ENCODE measurements at places on chromosomes 16 and 17.

DNA sequence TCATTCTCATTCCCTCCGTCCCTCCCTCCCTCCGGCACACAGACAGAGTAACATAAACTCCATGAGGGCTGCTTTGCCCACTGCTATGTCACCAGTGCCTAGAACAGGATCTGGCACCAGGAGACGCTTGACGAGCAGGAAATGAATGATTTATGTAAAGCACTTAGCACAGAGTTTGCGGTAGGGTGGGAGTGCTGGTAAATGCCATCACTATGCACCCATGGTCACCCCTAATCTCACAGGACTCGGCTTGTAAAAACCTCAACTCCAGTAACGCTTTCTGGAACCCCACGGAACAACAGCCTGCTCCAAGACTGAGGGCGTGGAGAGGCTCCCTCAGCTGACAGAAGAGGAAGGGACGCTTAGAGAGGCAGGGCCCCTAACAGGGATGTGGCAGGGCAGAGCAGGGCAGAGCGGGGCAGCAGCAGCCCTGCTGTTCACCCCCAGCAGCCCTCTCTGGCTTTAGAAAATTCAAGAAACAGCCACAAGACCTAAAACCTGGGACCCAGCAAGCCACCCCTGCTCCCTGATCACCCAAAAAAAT lies 156.9 kb downstream of the C16orf78 start:
- no peaks in the 10 kb centered on the region for H3K4me1 ChIP-seq
- no peaks in the 10 kb centered on the region for H3K36me3 ChIP-seq
- no peak overlapping the region for H3K27ac ChIP-seq
- DNase-seq: no peak

GRCh38 chr17:53896047-53896446 lies 73.3 kb downstream of the KIF2B start:
- H3K27me3 ChIP-seq: no peaks in the 10 kb centered on the region
- H3K4me1 ChIP-seq: no peaks in the 10 kb centered on the region
- no peak for DNase-seq
- no peak overlapping the region for H3K4me3 ChIP-seq

DNA sequence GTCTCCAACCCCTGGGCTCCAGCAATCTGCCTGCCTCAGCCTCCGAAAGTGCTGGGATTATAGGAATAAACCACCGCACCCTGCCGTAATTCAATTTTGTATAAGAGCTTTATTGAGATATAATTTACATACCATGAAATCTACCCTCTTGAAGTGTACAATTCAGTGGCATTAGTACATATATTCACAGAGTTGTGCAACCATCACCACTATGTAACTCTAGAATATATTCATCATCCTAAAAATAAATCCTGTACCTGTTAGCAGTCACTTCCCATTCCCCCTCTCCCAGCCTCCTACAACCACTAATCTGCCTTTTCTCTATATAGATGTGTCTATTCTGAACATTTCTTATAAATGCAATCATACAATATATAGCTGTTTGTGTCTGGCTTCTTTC lies 26.1 kb downstream of the TOM1L2 start:
- H3K36me3 ChIP-seq: peaks cover 11% of the 10 kb centered on the region
- no peak overlapping the region for H3K4me3 ChIP-seq
- DNase-seq: no peak
- 0 out of 2 replicates have a peak overlapping the region, but pooled peaks have one; percentile 17 for H3K27ac ChIP-seq
- peaks cover 98% of the 10 kb centered on the region for H3K4me1 ChIP-seq

GRCh38 chr17:31291820-31292219 lies 5.2 kb downstream of the OMG start:
- DNase-seq: no peak
- H3K4me3 ChIP-seq: no peak overlapping the region
- peaks cover 27% of the 10 kb centered on the region for H3K36me3 ChIP-seq
- peaks cover 5% of the 10 kb centered on the region for H3K27me3 ChIP-seq
- H3K4me1 ChIP-seq: peaks cover 29% of the 10 kb centered on the region
- H3K27ac ChIP-seq: no peak overlapping the region

DNA sequence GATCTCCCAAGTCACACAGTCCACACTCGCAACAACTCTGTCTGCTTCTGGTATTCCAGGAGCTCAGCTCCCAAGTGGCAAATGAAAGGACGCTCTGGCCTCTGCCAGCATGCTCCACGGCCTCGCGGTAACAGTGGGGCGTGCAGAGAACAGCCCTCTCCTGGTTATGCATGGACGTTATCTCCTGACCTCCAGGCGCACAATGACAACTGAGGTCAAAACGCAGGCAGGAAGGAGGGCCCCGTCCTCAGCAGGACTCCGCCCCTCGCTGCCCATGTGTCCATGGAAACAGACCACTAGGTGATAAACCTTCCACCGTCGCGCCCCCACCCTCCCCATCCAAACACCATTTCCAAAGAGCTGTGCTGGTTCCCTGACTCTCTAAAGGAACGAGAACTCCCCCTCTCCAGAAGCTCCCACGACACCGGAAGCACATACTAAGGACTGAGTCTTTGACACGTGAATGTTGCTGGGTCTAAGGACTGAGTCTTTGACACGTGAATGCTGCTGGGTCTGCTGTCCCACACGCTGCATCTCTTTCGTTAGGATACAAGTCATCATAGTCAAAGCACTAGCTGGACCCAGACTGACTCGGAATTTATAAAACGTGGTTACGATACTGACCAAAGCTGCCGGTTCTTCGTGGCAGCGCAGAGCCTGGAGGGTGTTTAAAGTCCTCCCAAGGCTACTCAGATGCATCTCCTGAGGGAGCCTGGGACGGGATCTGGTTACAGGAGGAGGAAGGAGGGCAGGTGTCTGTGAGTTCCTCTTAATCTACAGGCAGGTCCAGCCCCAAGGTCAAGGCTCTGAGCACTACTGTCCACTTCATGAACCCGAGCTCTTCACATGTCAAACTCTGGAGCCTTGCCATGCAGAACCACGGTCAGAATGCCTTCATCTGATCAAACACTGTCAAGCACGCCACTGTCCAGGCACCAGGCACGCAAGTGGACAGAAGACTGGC lies 43.9 kb downstream of the KLHDC4 start:
- DNase-seq: no peak
- no peaks in the 10 kb centered on the region for H3K27me3 ChIP-seq
- H3K36me3 ChIP-seq: peaks cover 36% of the 10 kb centered on the region
- no peak overlapping the region for H3K4me3 ChIP-seq

GRCh38 chr17:80501741-80502577 lies 25.6 kb upstream of the NPTX1 start:
- peak overlapping the region; percentile 31 for H3K4me3 ChIP-seq
- H3K27ac ChIP-seq: peak overlapping the region; percentile 76
- H3K27me3 ChIP-seq: peaks cover 7% of the 10 kb centered on the region

DNA sequence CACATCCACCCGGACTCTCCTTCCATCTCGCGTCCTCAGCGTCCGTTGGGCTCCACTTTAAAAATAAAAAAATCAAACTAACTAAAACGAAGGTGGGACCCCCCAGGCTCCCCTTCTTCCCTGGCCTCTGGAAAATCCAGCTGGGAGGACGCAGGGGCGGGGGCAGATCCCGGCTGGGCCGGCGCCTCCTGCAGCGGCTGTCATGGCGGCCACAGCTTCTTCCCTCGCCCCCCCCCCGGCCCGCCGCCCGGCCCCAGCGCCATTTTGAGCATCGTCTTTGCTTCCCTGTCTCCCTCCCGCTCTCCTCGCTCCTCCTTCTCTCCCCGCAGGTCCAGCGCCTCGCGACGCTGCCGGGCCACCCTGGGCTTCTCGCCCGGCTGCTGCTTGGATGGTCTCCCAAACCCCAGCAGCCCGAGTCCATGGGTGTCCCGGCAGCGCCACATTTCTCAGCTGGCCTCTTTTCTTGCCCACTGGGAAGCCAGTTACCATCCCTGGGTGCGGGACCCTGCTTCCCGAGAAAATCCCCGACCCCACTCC lies 3.3 kb downstream of the HOXB2 start:
- no peak for DNase-seq
- H3K27ac ChIP-seq: no peak overlapping the region
- no peaks in the 10 kb centered on the region for H3K36me3 ChIP-seq
- H3K27me3 ChIP-seq: peaks cover 59% of the 10 kb centered on the region
- H3K4me1 ChIP-seq: peaks cover 8% of the 10 kb centered on the region

DNA sequence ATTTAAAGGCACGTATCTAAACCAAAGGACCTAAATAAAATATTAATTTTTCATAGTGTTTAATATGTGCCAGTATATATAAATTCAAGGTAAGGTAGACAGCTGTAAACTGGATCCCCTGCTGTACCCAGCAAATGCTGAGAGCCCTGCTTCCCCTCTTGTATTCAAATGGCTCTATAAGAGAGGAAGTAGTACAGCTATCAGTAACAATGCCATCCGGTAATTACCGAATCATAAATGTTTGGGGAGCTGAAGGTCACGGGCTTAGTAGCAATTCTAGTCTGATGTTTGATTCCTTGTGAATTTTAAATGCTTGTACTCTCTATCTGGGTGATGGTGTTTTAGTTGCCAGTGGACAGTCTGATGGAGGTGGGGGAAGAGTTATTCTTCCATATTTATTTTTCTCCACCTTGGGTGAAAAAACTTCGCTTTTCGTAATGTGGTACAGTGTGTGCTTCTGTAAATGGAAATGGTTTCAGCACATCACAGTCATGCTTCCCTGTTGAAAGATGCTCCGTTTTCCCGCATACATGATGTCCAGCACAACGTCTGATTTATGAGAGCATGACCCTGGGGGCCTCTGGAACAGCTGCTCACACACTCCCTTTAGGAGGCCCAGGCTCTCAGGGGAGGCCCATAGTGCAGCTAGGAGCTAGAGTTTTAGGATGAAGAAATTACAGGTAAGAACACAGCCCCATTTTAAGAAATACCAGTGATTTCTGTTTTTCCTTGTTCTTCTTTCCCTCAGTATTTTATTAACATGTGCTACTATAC lies 423.9 kb downstream of the WWOX start:
- no peak overlapping the region for H3K27ac ChIP-seq
- DNase-seq: no peak
- H3K4me1 ChIP-seq: no peaks in the 10 kb centered on the region
- no peak overlapping the region for H3K4me3 ChIP-seq

GRCh38 chr16:22424161-22424937 lies 49.9 kb upstream of the CDR2 start:
- H3K4me1 ChIP-seq: peaks cover 22% of the 10 kb centered on the region
- H3K27ac ChIP-seq: peak overlapping the region; percentile 93
- peaks cover 34% of the 10 kb centered on the region for H3K36me3 ChIP-seq
- H3K27me3 ChIP-seq: no peaks in the 10 kb centered on the region

DNA sequence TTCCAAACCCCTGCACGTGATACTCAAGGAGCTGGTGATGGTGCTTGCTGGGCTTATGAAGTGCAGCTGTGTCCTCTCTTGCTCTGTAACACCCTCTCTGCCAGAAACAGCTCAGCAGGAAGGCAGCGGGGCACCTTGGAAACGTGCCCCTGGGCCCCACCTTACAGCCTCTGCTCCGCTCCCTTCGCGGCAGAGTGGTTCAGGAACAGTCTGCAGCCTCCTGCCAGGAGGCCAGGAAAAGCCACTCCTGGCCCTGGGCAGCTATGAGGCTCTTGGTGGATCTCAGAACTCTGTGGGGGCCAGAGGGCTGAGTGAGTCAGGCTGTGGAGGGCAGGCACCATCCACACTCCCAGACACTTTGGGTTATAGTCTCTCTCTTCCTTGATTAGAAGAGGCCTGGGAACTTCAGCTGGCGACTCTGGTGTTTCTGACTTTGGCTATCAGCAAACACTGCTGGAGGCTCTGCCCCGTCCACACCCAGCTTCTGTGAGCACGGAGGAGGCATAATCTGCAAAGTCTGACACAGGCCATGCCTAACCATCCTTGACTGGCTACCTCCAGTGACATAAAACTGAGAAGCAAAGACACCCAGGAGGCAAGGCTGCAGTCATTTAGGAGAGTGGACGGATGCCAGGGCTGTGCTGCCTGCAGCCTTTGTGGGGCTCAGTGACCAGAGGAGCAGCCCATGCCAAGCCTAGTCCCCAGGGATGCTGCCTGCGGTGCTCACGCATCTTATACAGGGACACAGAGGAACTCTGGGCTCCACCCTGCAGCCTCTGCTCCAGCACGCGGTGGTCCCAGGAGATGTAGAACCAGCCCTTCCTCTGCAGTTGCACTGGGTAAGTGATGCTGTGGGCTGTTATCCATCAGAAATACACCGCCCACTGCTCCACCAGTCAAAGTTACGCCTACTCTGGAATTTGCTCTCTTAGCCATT lies 65.3 kb downstream of the METRNL start:
- no peak for DNase-seq
- peaks cover 15% of the 10 kb centered on the region for H3K4me1 ChIP-seq
- H3K36me3 ChIP-seq: peaks cover 22% of the 10 kb centered on the region
- H3K27ac ChIP-seq: no peak overlapping the region
- H3K4me3 ChIP-seq: no peak overlapping the region
- H3K27me3 ChIP-seq: peaks cover 12% of the 10 kb centered on the region

DNA sequence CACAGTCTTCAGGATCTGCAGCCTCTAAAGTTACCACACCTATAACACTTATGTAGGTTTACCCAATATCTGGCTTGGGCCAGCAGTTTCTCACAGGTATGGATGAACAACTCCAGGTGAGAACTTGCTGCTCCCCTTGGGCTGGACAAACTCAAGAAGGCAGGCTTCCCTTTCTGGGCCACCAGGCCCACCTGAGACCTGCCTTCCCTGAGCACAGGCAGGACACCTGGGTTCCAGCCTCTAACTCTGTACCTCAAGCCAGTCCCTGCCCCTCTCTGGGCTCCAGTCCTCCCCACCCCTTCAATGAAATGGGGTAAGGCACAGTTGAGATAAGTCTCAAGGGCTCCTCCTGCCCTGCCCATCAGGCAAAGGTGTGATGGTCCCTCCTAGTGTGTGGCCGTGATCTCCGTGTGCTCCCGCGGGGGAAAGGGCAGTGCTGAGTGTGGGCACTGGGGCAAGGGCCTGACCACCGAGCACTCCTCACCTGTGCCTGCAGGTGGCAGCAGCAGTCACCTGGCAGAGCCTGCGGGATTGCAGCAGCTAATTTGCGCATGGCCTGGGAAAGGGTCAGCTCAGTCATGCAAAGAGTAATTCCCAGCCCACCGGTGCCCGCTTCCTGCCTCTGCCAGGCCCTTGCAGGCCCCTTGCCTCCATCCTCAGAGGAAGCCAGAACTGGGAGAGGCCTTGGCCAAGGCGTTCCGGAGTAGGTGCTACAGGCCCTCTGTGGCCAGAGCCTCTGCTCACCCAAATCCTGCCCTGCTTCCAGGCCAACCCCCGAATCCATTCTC lies 28.2 kb upstream of the ADGRG1 start:
- H3K27me3 ChIP-seq: peaks cover 39% of the 10 kb centered on the region
- H3K4me1 ChIP-seq: no peaks in the 10 kb centered on the region
- no peak overlapping the region for H3K4me3 ChIP-seq
- DNase-seq: no peak
- 0 out of 2 replicates have a peak, but pooled peaks cover 3% of the 10 kb centered on the region for H3K36me3 ChIP-seq

DNA sequence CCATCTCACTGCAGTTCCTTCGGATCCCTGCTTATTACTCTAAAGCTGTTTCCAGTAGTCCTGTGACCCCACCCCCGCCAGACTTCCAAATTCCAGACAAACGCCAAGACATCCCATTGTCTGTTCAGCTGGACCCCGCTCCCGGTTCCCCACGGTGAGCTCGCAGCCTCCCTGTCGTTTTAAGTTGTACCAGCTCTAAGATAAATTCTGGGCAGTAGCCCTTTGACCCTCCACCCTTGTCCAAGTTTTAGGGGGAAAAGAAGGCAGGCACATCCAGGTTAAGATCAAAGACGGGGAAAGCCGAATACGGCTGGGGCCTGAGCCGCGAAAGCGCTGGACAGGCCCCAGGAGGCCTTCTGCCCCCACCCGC lies 589 bp downstream of the ARL6IP1 start:
- H3K4me3 ChIP-seq: peak overlapping the region; percentile 97
- H3K27ac ChIP-seq: peak overlapping the region; percentile 97
- H3K27me3 ChIP-seq: peaks cover 16% of the 10 kb centered on the region
- DNase-seq: no peak
- peaks cover 73% of the 10 kb centered on the region for H3K4me1 ChIP-seq

Data from HFFc6 (cell line).